ENCODE measurements at places on chromosomes 7 and 10.
A peak's percentile ranks its signal among the peaks of the same experiment; 100 is the strongest.

GRCh38 chr10:78658645-78659597 is 409.8 kb upstream of the ZMIZ1 start:
- no peak for DNase-seq

GRCh38 chr10:13707156-13707881 is 120.6 kb downstream of the PRPF18 start:
- no peak for DNase-seq

- no peak for DNase-seq
These were observed 765 bp downstream of the CCAR1 start for GRCh38 chr10:68721673-68722335.

DNA sequence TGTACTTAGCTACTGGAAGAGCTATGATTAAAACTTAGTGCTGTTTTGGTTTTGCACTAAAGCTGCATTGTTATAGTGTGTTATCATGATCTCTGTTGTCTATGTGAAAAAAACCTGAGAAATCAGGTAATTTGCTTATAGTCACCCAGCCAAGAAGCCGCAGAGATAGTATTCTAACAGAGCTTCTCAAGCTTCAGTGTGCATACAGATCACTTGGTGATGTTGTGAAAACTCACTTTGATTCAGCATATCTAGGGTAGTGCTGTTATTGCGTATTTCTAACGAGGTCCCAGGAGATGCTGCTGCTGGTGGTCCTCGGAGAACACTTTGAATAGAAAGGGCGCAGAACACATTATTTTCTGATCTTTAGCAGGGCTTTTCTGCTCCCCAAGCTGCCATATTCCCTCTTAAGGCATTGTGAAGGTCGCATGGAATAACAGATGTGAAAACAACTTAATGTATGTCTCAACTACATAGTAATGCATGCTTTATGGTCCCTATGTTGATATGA is 68.4 kb upstream of the PDCD4 start:
- no peak for DNase-seq

GRCh38 chr10:72218325-72218724 is 2.2 kb upstream of the ASCC1 start:
- no peak for DNase-seq

DNA sequence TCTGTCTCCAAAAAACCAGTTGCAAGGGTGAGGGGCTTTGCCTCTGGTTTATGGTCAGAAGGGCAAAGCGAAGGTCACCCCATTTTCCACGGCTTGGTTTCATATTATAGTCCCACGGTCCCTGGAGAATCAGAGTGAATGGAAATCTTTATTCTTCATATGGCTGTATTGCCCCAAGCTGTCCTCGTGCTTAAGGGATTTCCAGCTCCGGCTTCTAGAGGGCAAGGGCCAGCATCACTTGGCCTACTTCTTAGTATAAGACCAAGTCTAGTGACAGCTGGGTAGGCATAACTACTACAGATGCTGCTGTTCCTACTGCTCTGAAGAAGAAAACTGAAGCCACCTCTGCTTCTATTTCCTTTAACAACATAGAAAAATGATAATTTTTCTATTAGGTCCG is 63.2 kb downstream of the PARP12 start:
- no peak for DNase-seq

DNA sequence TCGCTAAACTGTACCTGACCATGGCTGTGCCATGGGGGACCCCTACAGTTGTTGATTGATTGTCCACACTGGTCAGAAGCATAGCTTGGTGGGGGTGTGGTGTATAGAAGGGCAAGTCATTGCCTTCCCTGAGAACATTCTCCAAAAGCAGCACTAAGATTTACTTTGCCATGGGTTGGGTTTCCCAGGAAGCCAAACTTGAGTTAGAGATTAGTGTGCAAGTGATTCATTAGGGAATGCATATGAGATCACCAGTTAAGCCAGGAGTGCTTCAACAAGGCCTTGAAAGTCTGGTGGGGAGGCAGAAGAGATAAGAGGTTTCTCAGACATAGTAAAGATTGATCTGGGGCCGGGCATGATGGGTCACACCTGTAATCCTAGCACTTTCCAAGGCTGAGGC is 21.4 kb upstream of the TPST1 start:
- DNase-seq, result no peak

DNA sequence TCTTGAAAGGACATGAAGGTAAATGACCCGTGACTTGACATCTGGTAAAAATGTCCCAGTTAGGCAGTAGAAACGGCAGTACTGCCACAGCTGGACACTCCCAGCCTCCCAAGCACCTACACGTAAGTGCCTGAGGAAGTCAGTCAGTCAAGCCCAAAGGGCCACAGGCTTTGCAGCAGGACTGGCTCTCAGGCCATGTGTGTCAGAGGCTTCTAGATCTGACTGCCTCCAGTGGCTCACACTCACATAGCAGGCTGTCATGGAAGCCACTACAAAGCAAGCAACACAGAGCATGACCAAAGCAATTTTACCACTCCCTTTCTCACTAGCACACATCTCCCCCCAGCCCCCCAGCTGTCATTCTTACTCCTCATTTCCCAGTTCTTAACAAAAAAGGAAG is 17.8 kb upstream of the CCNJ start:
- no peak for DNase-seq

DNA sequence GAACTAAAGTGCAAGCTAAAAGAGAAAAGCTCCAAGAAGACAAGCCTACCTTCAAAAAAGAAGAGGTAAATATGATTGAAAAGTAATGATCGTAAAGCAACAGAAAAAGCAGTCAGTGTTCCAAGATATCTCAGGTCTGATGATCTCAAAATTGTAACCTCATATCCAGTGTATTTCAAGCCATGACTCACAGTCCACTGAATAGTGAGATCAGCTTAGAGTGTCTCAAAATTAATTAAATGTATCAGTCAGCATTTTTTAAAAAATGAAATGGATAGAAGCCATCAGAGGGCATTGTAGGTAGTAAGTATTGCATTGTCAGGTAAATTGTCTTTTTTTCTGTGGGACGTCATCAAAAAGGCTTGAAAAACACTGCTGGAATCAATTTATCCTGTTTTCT is 50.6 kb upstream of the AGBL3 start:
- DNase-seq, result no peak

- no peak for DNase-seq
These were observed 897.8 kb downstream of the CNTNAP2 start for GRCh38 chr7:147014286-147014955.

- no peak for DNase-seq
These were observed 65.5 kb downstream of the CYP26A1 start for GRCh38 chr10:93139059-93139655.

DNA sequence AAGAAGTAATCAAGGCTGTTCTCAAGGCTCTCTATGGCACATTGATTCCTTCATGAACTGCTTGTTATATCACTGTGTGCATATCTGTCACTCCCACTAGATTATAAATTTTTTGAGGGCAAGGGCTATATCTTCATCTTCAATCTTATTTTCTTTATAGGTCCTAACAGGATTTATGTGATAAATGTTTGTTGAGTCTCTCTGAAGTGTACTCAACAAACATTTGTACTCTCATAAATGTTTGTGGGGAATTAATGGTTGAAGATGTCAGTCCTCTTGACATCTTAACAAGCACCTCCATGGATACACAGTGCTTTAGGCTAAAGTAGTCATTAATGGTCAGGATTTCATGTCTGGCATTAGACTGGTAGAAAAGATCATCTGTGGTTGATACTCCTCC is 143.2 kb downstream of the RNLS start:
- no peak for DNase-seq

DNA sequence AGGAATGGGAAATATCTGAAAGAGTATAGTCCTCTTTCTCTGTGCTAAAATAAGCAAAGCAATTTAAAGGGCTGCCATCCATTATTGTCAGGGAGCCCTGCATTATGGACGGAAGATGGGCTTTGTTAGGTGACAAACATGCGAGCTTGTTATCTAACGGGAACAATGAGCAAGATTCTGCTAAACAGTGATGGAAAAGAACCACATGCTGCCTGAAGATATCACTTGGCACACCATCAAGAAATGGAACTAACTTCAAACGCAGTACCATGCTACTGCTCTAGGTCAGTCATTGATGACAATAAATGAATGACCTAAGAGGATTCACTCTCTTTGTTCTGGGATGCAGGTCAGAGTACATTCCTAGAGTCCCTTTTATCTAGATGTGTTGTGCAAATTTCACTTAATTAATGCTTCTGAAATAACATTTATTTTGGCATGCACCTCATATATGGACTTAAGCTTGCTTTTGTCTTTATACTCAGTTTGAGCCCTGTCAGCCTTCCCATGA is 175.7 kb upstream of the PTN start:
- no peak for DNase-seq

- DNase-seq, result peak; percentile 39
These were observed 47.5 kb downstream of the FAM53B start for GRCh38 chr10:124696446-124697392.

DNA sequence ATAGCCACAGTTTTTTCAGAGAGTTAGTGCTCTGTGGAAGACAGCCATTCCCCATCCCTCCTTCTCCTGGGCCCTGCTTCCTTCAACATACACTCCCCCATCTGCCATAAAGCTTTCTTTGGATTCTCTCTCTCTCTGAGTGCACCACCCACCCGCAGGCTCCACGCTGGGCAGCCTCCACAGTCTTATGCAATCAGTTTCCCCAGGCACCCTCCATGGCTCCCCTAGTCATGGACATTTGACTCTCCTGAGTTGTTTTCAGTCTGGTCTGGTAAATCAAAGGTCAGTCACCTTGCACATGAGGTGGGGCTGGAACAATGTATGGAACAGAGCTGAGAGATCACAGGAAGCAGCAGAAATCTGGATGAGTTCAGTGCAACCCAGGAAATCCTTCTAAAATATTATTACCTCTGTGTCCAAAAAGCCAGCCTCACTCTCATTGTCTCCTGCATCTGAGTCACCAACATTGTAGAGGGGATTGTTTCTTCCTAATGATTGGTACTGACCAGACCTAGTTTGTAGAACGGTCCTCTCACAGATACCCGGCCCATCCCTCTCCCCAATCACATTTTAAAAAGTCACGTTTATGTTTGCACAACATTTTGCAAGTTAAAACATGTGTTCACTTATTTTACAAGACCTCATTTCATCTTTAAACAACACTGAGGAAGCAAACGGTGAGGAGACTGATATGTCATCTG is 70.1 kb downstream of the CYCS start:
- DNase-seq, result no peak

GRCh38 chr7:36868727-36869411 is 144.6 kb upstream of the AOAH start:
- no peak for DNase-seq

GRCh38 chr10:11810313-11810766 is 12.8 kb upstream of the PROSER2 start:
- no peak for DNase-seq

- no peak for DNase-seq
These were observed 25.2 kb downstream of the FAM241B start for GRCh38 chr10:69655124-69655867.

- no peak for DNase-seq
These were observed 95.1 kb upstream of the PALS2 start for GRCh38 chr7:24478137-24478655.

GRCh38 chr7:44276571-44277221 is 48.7 kb downstream of the CAMK2B start:
- no peak for DNase-seq

GRCh38 chr10:77448226-77448625 is 189.4 kb downstream of the KCNMA1 start:
- no peak for DNase-seq

GRCh38 chr10:58319599-58319998 is 15.2 kb upstream of the UBE2D1 start:
- no peak for DNase-seq

GRCh38 chr10:12158111-12158510 is 28.6 kb downstream of the SEC61A2 start:
- no peak for DNase-seq

DNA sequence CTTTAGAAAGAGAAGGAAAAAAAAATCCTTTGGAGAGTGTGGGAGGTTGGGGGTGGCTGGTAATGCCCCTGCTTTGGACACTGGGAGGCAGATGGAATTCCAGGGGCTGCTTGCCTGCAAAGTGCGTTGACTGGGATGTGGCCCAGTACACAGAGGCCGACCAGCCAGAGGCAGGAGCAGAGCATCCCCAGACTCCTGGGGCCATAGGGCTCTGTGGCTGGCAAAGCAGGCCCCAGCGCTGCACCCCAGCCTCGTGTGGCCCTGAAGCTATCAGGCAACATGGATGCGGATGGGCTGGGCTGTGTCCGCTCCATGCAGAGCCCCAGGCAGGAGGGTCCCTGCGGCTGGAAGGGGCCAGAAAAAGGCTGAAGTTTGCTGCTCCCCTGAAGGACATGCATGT is 361.6 kb upstream of the FZD8 start:
- DNase-seq, result no peak

DNA sequence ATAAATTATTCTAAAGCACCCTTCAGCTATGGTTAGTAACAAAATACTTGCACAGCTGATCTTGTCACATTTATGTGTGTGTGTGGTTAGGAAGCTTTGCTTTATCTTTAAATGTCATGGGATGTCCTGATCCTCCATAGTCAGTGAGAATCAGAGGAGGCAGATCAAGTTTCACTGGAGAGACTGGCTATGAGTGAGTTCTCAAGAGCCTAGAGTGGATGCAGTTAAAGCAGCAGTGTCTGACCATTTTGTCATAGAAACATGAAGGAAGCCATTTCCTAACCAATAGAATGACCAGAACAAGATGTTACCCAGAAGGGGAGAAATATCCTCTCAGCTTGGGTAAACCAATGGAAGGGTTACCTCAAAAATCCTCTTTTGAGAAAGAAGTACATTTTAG is 207.2 kb upstream of the DKK1 start:
- DNase-seq, result no peak

DNA sequence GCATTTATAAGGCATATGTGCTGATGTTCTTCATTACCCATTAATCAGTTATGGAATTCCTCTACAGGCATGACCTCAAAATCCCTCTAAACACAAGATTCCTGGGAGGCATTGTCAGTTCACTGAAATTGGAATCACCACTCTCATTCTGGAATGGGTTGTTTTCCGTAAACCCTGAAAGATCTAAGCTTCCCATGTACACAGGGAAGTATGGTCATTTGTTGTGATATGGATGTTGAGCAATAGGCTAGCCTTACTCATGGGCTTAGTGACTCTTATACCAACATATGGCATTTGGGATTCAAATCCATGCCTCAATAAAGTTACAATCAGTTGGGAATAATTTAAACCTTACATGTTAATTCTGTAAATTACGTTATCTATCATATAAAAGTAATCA is 258.0 kb downstream of the XPNPEP1 start:
- no peak for DNase-seq

DNA sequence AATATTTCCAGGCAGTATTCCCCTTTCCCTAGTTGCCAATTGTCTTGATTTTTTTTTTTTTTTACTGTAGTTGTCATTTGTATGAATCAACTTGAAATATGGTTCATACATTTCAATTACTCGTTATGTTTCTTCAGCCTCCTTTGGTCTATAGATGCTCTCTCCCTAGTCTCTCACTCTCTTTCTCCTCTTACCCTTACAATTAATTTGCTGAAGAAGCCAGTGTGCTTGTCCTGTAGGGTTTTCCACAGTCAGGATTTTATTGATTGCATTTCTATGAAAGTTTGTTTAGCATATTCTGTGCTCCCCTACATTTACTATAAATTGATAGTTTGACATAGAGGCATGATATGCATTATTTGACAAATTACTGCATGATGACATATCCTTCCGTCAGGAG is 112.0 kb upstream of the PRKCQ start:
- DNase-seq, result no peak

Measured in stimulated activated CD4-positive, alpha-beta T cell treated with anti-CD3 and anti-CD28 coated beads, Interleukin-2, amount 100 ng/mL, for 4 hours (primary cell).